NCI-H1436 (cell line): ENCODE measurements at places on chromosomes 16 and 17.
A peak's percentile ranks its signal among the peaks of the same experiment; 100 is the strongest.

DNA sequence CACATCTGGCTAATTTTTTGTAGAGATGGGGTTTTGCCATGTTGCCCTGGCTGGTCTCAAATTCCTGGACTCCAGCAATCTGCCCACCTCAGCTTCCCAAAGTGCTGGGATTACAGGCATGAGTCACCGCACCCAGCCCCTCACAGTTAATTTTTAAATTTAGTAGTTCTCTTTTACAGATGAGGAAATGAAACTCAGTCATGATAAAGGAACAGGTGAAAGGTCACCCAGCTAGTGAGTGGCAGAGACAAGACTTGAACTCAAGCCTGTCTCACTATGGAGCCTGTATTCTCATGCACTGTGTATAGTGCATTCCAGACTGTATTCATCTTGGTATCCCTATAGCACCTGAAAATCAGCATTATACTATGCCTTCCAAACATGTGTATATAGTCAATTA, 77.1 kb upstream of the WSB1 start:
- no peak for DNase-seq

- DNase-seq: no peak
These were observed 850 bp downstream of the GINS3 start for GRCh38 chr16:58393138-58393504.

DNA sequence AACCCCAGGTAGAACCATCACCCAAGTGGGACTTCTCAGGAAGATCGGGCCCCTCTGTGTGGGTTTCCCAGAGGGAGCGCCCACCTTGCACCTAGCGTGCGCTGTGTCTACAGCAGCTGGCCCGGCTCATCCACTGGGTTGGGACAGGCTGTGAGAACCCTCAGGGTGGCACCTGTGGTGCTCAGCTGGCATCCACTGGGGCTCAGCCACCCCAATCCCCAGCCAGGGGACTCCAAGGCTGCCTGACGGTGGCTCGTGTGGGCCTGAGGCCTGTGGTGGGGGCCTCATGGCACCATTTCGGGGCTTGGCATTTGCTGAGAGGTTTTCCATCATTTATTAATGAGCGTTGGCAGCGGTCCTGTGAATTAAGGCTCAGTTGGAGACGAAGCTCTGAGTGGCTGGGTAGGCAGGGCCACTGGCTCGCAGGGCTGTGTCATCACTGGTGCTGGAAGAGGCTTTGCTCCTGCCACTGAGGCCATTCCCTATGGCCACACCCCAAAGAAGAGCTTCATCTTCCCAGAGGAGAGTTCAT, 28.5 kb downstream of the CACNG4 start:
- DNase-seq: no peak

- no peak for DNase-seq
These were observed 9.2 kb downstream of the QPRT start for GRCh38 chr16:29688172-29688571.

- DNase-seq: no peak
These were observed 16.2 kb downstream of the TBX4 start for GRCh38 chr17:61468263-61468907.

- DNase-seq: peak; percentile 44
These were observed 51.8 kb downstream of the BEAN1 start for GRCh38 chr16:66478733-66479511.

DNA sequence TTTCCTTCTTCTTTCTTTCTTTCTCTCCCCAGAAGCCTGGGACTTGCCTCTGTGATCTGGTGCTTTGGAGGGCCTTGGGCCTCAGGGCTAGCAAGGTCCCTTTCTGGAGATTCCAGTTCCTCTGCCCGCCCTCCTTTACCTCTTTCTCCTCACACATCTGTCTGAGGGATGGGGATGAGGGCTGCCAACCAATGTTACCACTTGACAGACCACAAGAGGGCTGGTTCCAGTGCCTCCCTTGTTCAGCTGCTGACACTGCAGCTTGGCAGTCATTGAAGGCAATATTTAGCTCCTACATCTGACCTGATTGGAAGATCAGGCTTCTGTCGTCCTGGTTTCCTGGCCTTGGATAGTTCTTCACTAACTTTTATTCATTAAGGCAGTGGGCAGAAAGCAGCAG, 3.6 kb upstream of the ZNF652 start:
- peak; percentile 12 for DNase-seq

DNA sequence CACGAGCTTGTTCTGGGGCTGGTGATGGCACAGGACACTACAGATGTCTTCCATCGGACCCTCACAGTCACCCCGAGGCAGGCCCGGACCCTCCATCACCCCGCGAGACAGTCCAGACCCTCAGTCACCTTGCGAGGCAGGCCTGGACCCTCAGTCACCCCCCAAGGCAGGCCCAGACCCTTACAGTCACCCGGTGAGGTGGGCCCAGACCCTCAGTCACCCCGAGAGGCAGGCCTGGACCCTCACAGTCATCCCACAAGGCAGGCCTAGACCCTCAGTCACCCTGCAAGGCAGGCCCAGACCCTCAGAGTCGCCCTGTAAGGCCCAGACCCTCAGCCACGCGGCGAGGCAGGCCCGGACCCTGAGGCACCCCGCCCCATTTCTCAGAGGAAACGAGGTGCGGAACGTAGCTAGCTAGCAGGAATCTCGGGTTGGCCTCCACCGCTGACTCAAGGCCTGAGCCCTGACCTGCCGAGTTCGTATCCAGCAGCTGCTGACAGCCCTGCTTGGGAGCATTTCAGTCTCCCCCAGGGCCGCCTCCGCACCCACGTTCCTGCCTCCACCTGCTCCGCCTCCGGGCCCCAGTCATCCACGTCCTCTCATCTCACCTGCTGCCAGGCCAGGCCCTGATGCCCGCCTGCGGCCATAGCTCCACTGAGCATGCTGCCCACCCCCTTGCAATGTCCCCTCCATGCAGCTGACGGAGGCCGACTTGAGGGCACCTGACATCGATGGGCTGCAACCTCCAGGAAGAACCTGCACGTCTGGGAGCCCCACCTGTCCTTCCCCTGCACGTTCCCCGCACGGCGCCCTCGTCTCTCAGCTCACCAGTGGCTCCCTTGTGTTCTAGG, 28.7 kb downstream of the RPH3AL start:
- DNase-seq: no peak

GRCh38 chr17:64063088-64063487, 42.7 kb upstream of the ICAM2 start:
- DNase-seq: no peak

GRCh38 chr16:75252946-75253911, 1.8 kb upstream of the BCAR1 start:
- DNase-seq: no peak

GRCh38 chr16:70777973-70778406, 23.0 kb downstream of the VAC14 start:
- no peak for DNase-seq

GRCh38 chr16:14548933-14549788, 80.9 kb downstream of the PARN start:
- no peak for DNase-seq

DNA sequence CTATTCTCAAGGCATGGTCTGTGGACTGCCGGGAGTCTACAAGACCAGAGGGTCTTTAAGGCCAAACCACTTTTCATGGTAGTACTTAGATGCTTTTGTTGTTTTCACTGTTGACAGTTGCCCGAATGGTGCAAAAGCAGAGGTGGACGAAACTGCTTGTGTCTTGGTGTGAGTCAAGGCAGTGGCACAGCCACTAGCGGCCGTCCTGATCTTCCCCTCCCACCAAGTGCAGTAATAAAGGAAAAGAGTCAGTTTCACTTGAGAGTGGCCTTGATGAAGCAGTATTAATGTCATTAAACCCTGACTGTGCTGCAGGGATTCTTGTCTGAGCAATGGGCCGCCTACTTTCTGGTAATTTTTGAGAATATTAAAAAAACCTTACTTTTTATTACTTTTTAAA, 109.1 kb downstream of the PRKCA start:
- no peak for DNase-seq

GRCh38 chr16:31133046-31133501, 2.5 kb downstream of the PRSS8 start:
- DNase-seq: no peak

- DNase-seq: no peak
These were observed 39.4 kb downstream of the WSCD1 start for GRCh38 chr17:6109536-6109935.

- DNase-seq: no peak
These were observed 12.2 kb upstream of the SMARCD2 start for GRCh38 chr17:63854709-63855108.

DNA sequence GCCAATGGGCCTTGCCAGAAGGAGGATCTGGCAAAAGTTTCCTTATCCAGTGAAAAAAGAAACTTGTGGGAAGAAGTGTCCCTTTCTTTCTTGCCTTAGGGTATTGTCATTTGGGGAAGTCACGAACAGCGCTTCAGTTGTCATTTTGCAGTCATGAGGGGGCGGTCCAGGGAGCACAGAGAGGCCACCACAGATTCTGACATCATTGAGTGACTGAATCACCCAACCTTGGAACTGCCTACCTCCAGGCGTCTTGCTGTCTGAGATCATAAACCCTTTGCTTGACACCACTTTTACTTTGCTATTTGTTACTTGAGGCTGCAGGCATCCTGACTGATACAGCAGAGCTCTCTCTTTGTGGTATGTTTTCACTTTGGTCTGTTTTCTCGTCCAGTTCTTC, 3.1 kb upstream of the WSCD1 start:
- DNase-seq: no peak

GRCh38 chr17:40129498-40129897, 7.7 kb downstream of the MSL1 start:
- DNase-seq: no peak

DNA sequence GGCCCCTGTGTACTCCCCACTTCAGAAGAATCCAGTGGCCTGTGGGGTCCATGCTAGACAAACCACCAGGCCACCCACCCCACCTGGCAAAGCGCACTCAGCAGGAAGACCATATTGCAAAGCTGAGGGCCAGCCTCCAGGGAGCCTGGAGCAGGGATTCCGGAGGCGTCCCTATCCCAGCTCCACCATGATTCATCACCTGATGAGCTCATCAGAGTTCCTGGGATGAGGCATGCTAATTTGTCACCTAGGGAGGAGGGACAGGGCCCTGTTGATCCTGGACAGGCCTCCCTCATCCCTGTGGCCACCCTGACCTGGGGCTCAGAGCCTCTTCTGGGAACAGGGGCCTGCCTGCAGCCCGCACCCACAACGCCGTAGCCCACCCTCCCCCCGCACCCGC, 131.6 kb upstream of the PLCG2 start:
- no peak for DNase-seq

DNA sequence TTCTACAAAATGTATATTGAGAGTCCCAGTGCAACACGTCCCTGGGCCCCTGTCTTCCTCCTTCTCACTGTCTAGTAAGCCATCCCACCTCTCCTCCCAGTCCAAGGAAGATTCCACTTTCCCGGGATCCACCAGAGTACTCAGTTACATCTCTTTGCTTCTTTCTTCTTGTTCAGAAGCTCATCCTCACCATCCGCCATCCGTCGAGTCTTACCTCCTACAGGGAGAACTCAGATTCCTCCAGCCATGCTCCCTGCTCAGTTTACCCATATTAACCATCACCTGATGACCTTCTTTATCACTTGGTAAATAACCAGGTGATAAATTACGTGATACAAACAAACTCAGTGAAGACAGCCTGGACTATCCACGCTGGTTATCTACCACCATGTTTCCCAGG, 57.1 kb downstream of the CYTH1 start:
- no peak for DNase-seq

GRCh38 chr16:64409783-64410210, 712.1 kb downstream of the CDH11 start:
- no peak for DNase-seq

DNA sequence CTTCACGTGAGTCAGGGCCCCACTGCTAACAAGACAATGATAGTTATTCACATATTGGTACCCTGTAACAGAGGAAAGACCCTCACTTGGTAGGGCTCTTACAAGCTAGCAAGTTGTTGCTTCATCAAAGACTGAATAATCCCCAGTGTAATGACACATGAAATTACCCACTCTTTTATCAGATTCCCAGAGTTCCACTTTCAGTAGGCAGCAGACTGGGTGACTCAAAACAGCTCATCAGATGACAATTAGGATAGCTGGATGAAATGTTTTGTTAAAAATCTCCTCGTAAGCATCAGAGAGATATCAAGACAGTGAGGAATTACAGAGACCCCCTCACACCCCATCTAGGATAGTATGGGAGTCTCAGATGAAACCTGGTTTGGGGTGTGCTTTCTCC, 6.8 kb upstream of the OR1E2 start:
- no peak for DNase-seq

GRCh38 chr17:15971882-15972281, 27.0 kb downstream of the ADORA2B start:
- no peak for DNase-seq

DNA sequence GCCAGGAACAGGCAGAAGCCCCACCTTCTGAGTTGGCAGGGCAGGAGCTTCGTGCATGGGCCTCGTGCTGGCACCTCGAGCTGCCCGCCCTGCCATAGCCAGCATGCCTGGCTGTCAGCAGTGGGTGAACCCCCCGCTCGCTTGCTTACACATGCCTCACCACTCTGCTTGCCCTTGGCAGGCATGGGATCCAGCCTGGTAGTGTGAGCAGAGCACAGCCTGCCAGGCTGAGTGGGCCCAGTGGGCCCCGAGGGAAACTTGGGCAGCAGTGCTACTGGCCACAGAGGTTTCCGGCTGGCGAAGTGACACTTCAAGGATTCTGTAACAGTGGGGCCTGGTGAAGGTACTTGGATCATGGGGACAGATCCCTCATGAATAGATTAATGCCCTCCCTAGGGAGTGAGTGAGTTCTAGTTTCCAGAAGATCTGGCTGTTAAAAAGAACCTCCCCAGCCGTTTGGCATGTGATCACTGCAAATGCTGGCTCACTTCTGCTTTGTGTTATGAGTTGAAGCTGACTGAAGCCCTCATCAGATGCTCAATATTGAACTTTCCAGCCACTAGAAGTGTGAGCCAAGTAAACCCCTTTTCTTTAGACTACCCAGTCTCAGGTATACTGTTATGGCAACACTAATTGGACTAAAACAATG, 114.7 kb downstream of the BCAS3 start:
- no peak for DNase-seq

DNA sequence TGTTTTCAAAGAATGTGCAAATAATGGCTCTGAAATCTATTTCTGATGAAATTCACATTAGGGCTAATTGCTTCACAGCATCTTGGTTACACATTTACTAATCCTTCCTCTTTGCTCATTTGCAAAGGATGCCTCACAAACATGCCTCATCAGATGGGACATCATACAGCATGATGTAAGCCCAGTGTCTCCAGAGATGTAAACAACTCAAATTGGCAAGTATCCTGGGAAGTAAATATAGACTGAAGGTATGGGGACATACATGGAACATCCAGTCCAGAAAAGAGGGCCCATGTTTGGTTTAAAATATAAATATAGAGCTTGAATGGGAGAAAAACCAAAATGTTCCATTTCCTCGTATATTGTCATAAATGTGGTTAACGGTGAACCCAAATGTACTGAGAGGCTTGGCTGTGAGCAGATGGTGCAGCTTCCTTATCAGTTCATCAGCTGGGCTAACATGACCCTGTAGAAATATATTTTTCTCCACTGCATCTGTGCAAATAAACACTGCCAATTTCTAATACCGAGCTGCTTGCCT, 142.9 kb upstream of the NUDT7 start:
- no peak for DNase-seq

DNA sequence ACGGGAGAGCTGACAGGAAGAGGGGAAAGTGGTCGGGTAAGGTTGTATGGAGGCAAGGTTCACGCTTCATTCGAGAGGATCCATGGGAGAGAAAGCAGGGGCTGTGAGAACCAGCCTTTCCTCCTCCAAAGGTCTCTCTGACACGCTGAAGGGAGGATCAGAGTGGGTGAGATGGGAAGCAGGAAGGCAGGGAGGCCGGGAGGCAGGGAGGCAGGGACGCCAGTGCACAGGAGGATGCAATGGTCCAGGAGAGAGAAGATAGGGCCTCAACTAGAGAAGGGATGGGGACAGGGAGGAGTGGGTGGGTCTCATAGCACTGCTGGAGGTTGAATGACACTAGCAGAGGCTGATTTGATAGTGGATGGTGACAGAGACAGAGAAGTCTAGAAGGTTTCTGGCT, 54.1 kb downstream of the PIMREG start:
- no peak for DNase-seq
